ENCODE measurements at places on chromosomes 1 and 21. TPM values are rescaled to one million over a fixed set of nuclear protein-coding genes. Genes with fewer than 3 reads are reported as not detected.

GRCh38 chr1:12600335-12600734 lies 17.7 kb downstream of the DHRS3 start:
- H3K36me3 ChIP-seq, result peaks cover 11% of the 10 kb centered on the region
- no peak overlapping the region for H3K4me3 ChIP-seq
- H3K27ac ChIP-seq, result no peak overlapping the region
- DNase-seq, result no peak

DNA sequence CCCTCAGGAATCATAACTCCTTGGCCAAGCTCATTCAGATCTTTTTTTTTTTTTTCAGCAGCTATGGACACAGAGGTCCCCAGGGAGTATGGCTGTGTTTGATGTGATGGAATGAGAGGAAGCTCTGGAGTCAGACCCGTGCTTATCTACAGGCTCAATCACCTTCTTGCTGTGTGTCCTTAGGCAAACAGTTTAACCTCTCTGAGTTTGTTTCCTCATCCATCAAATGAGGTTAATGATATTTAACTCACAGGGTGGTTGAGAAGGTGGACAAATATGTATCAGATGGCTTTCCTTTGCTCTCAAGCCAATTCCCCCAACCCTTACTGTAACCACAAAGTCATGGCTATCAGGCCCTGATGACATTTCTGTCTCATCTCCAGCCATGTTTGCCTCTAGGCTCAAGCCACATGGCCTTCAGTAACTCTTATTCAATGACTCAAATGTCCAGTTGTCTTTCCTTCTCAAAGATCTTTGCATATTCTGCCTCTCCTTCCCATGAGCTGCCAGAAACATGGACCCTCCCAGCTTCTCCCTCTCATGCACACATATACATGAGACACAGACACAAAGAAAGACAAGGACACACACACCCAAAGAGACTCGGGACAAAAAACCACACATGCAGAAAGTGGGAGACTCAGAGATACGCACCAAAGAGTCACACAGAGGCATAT lies 303.5 kb upstream of the KAZN start:
- H3K27me3 ChIP-seq, result no peaks in the 10 kb centered on the region
- DNase-seq, result no peak
- H3K36me3 ChIP-seq, result no peaks in the 10 kb centered on the region
- H3K4me3 ChIP-seq, result no peak overlapping the region

GRCh38 chr21:36596174-36596573 lies 102.7 kb upstream of the SIM2 start:
- H3K27ac ChIP-seq, result no peak overlapping the region

The ALPL gene
- not detected for total RNA-seq

The DNAH14 gene
- 0.40 TPM for total RNA-seq

The CATSPERE gene
- 0.58 TPM for total RNA-seq

GRCh38 chr1:30660241-30660640 lies 63.1 kb downstream of the MATN1 start:
- H3K27me3 ChIP-seq, result no peaks in the 10 kb centered on the region
- no peaks in the 10 kb centered on the region for H3K4me1 ChIP-seq
- no peak overlapping the region for H3K27ac ChIP-seq
- no peaks in the 10 kb centered on the region for H3K36me3 ChIP-seq
- no peak for DNase-seq

GRCh38 chr1:86993269-86993985 lies 79.0 kb downstream of the HS2ST1 start:
- H3K27ac ChIP-seq, result no peak overlapping the region
- H3K4me3 ChIP-seq, result no peak overlapping the region
- DNase-seq, result no peak
- no peaks in the 10 kb centered on the region for H3K27me3 ChIP-seq

- peaks cover 2% of the 10 kb centered on the region for H3K27me3 ChIP-seq
- DNase-seq, result no peak
- H3K27ac ChIP-seq, result no peak overlapping the region
- no peaks in the 10 kb centered on the region for H3K36me3 ChIP-seq
- H3K4me3 ChIP-seq, result no peak overlapping the region
- H3K4me1 ChIP-seq, result no peaks in the 10 kb centered on the region
Observed at GRCh38 chr1:199646761-199647160, 380.7 kb upstream of the NR5A2 start.

The HSPA6 gene
- 0.07 TPM for total RNA-seq

The NFASC gene
- 0.23 TPM for total RNA-seq

GRCh38 chr1:226908913-226909312 lies 31.2 kb upstream of the COQ8A start:
- DNase-seq, result no peak
- no peak overlapping the region for H3K27ac ChIP-seq
- no peaks in the 10 kb centered on the region for H3K4me1 ChIP-seq

DNA sequence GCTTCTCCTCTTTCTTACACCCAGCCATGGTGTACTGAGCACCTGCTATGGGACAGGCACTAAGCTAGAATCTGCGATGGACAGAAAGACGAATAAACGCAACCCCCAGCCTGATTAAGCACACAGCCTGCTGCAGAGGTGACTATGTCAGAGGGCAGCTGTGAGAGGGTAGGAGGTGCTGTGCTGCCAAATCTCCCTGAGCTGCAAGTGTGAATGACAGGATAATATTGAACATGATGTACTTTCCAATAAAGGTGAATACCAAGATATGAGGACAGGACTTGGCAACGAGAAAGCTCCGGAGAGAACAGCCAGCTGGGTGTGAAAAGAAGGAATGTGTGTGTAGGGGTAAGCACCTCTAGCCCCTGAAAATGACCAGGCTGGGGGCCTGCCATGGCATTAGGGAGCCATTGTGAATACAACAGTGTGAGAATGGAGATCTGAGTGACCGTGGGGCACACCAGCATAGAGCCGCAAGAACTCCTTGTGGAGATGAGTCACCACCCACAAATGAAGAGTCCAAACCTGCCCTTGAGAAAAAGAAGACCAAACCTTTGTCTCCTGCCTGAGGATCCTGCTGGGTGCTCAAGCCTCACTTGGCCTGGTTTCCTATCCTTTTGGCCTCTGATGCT lies 83.0 kb upstream of the ATF3 start:
- H3K27me3 ChIP-seq, result peaks cover 17% of the 10 kb centered on the region
- no peak for DNase-seq
- no peak overlapping the region for H3K27ac ChIP-seq
- H3K4me3 ChIP-seq, result no peak overlapping the region

GRCh38 chr21:41373253-41373652 lies 11.4 kb downstream of the MX2 start:
- no peaks in the 10 kb centered on the region for H3K27me3 ChIP-seq
- DNase-seq, result no peak
- H3K4me1 ChIP-seq, result peaks cover 74% of the 10 kb centered on the region
- H3K27ac ChIP-seq, result peak overlapping the region; percentile 31
- H3K36me3 ChIP-seq, result peaks cover 41% of the 10 kb centered on the region

- no peaks in the 10 kb centered on the region for H3K27me3 ChIP-seq
- no peak overlapping the region for H3K27ac ChIP-seq
- no peak overlapping the region for H3K4me3 ChIP-seq
- H3K4me1 ChIP-seq, result no peaks in the 10 kb centered on the region
- no peak for DNase-seq
Observed at GRCh38 chr1:174060090-174060489, 37.9 kb upstream of the RC3H1 start.

DNA sequence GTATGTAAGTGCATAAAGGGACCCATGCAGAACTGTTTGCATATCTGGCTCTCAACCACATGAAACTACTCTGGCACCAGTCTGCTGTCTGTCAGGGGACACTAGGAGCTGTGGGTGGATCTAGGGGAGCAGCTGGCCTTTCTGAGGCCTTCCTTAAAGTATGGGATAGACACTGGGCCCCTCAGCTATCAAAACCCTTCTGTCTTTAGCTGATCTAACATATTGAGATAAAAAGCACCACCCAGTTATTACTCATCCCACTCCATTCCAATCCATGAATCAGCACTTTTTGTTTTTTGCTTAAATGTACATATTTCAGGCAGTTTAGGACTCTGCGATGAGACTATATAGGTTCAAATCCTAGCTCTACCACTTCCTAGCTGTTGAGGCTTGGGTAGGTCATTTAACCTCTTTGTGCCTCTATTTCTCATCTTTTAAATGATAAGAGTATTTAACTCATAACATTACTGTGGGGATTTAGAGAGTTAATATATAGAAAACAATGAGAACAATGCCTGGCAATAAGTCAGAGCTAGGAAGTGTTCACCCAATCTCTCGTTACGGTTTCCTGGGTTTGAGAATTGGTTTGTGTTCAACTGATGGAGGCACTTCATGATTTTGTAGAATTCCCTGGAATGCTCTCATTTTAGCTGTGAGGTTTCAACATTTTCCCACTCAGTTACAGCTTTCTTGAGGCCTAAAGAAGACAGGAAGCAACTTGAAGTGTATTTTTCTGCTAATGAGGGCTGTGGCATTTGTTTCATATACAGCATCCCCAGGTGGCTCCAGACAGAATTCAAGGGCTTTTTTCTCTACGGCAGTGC lies 68.9 kb downstream of the LRIG2 start:
- peak overlapping the region; percentile 9 for H3K27ac ChIP-seq
- H3K36me3 ChIP-seq, result no peaks in the 10 kb centered on the region
- DNase-seq, result no peak
- no peaks in the 10 kb centered on the region for H3K27me3 ChIP-seq

GRCh38 chr1:10841118-10841517 lies 44.7 kb upstream of the CASZ1 start:
- H3K27me3 ChIP-seq, result peaks cover 33% of the 10 kb centered on the region
- peaks cover 1% of the 10 kb centered on the region for H3K36me3 ChIP-seq
- H3K4me3 ChIP-seq, result no peak overlapping the region
- H3K4me1 ChIP-seq, result no peaks in the 10 kb centered on the region
- H3K27ac ChIP-seq, result no peak overlapping the region

The CRNN gene
- not detected for total RNA-seq

DNA sequence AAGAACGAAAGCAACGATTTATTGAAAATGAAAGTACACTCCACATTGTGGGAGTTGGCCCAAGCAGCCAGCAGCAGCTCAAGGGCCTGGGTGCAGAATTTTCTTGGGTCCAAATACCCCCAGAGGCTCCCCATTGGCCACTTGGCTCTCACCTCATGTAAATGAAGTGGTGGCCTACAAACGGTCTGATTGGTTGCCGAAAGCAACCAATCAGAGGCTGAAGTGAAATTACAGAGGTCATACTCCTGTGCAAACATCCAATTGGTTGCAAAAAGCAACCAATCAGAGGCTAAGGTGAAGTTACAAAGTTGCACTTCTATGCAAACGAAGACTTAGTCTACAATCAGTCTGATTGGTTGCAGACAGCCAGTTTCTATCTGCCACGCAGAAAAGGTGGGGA lies 31.9 kb downstream of the FAM163A start:
- H3K27ac ChIP-seq, result no peak overlapping the region
- no peaks in the 10 kb centered on the region for H3K36me3 ChIP-seq
- H3K4me3 ChIP-seq, result no peak overlapping the region
- no peaks in the 10 kb centered on the region for H3K4me1 ChIP-seq
- DNase-seq, result no peak
- no peaks in the 10 kb centered on the region for H3K27me3 ChIP-seq

DNA sequence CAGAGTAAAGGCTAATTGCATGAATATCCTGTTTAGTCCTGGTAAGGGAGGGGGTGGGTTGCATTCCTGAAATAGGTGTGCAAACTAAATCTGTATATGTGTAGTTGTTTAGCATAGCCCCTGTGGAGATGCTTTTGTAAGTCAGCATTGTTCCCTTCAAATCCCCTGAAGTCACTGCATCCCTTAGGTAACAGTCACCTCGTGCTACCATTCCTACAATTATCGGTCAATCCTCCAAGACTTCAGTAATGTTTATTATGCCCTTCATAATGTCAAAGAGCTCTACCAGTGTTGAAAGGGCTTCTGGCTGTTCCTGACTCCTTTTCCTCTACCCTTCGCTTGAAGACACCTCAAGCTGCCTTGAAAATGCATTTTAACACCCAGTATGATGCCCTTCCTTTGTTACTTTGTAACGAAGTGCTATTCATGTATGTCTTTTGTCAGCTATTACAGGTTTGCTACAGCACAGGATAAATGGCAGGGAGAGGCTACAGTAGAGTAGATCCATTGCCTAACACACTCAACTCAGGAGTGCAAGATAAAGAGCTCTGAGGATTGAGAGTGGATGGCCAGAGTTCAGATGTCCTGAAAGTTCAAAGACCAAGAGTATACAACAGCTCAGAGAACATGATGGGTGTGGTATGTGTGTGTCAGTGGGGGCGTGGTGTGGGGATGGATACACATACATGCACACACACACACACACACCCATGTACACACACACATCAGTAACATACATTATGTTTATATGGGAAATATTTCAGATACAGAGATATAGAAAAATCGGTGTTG lies 27.4 kb upstream of the FOXD3 start:
- H3K4me1 ChIP-seq, result no peaks in the 10 kb centered on the region
- H3K27ac ChIP-seq, result no peak overlapping the region
- DNase-seq, result no peak
- H3K4me3 ChIP-seq, result no peak overlapping the region
- H3K36me3 ChIP-seq, result no peaks in the 10 kb centered on the region
- peaks cover 10% of the 10 kb centered on the region for H3K27me3 ChIP-seq

- no peaks in the 10 kb centered on the region for H3K4me1 ChIP-seq
- H3K27me3 ChIP-seq, result no peaks in the 10 kb centered on the region
- no peak overlapping the region for H3K4me3 ChIP-seq
- no peaks in the 10 kb centered on the region for H3K36me3 ChIP-seq
- H3K27ac ChIP-seq, result no peak overlapping the region
Observed at GRCh38 chr1:208724079-208724478, 479.9 kb upstream of the PLXNA2 start.

DNA sequence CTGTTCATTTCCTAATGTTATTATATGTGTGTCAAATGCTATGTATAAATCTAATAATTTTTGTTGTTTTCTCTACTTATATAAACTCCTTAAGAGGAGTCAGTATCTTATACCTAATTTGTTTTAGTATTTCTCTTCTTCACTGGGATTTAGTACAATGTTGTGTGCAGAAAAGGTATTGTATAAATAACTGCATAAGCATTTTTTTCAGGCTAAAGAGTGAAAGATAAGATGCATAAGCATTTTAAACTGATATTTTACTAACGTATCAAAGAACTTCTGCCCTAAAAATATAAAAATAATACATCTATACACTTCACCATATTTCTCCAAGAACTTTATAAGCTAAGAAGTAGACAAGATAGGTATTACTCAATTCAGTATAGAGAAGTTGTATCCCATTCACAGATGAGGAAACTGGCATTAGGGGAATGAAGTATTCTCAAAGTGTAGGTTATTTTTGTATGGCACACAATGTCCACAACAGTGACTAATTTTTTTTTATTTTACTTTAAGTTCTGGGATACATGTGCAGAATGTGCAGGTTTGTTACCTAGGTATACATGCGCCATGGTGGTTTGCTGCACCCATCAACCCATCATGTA lies 59.3 kb downstream of the NUP210L start:
- H3K4me3 ChIP-seq, result no peak overlapping the region
- H3K27ac ChIP-seq, result no peak overlapping the region
- H3K36me3 ChIP-seq, result no peaks in the 10 kb centered on the region
- H3K4me1 ChIP-seq, result no peaks in the 10 kb centered on the region
- H3K27me3 ChIP-seq, result no peaks in the 10 kb centered on the region

The OR2L13 gene
- total RNA-seq, result not detected

GRCh38 chr1:167510881-167511280 lies 7.4 kb downstream of the CD247 start:
- H3K36me3 ChIP-seq, result peaks cover 85% of the 10 kb centered on the region
- H3K4me1 ChIP-seq, result peaks cover 81% of the 10 kb centered on the region
- DNase-seq, result no peak
- H3K27me3 ChIP-seq, result no peaks in the 10 kb centered on the region
- H3K4me3 ChIP-seq, result peak overlapping the region; percentile 76

The MROH9 gene
- total RNA-seq, result not detected

- no peak overlapping the region for H3K27ac ChIP-seq
- H3K4me1 ChIP-seq, result peaks cover 5% of the 10 kb centered on the region
- DNase-seq, result no peak
- H3K4me3 ChIP-seq, result no peak overlapping the region
Observed at GRCh38 chr1:151465026-151465425, 5.7 kb upstream of the POGZ start.
